Lung (tissue), 17 donors: ENCODE measurements at places on chromosomes 6 and 20. TPM values are rescaled to one million over a fixed set of nuclear protein-coding genes. Genes with fewer than 3 reads are reported as not detected.

PDE7B gene
- polyA plus RNA-seq = 0.63 TPM

DNA sequence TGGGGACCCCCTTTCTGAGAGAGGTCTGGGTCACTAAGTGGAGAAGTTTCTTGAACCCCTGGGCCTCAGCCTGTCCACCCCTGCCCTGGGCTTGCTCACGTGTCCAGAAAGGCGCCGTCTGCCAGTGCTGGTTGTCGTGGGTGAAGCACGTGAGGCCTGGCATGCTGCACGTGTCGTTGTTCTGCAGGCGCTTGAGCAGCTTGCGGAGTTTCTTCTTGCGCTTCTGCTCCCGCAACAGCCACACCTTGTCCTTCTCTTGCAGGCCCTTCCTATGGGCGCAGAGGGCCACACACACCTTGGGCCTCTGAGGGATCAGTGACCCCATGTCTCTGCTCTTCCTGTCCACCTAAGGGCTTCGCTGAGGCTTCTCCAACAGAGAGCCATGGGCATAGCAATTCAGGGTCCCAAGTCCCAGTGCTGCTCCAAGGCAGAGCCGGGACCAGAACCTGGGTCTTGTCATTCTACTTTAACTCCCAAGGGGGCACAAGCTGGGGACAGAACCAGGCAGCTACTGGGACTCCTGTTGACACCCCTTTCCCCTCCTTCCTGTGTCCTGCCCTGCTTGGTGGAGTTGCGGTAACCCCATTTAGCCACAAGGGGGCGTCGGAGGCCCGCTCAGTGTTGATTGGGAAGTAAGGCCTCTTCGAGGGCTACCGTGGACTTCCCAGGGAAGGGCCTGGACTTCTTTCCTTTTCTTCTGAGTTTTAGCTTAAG lies 121.8 kb downstream of the SULF2 start:
- peak; percentile 83 for DNase-seq

- no peak for DNase-seq
These were observed 303.9 kb downstream of the GMDS start for GRCh38 chr6:1941534-1941933.

DNA sequence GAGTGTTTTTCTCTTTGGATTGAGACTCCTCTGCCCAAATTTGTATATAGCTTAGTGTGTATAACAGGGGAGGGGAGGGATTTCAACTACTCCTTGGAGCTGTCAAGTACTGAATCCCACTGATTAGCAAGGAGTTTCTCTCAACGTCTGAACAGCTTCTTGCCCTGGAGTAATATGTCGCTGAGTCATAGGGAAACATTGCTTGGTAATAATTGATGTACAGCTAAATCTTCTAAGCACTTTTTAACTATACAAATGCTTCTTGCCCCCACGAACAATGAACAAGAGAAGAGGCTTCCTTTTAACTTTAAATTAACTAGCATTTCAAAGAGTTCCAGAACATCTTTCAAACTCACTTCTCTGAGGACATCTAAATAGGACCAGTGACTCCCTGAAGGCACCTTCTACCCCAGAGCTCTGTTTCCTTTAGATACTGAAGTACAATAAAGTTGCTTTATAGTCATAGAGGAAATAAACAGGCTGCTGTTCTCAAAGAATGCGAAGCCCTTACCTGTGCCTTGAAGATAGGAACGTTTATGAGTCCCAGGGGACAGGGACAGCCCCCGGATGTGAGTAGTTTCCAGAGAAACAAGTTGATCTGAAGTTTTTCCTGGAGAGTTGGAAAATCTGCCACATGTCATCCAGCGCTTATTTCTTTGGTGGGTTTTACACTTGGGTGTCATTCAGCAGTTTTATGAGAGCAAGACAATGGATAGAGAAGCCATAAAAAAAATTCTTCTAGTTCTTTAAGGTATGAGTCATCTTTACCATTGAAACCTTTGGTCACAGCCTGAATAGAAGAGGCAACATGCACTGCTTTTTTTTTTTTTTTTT lies 462.5 kb upstream of the BTBD3 start:
- no peak for DNase-seq

DNA sequence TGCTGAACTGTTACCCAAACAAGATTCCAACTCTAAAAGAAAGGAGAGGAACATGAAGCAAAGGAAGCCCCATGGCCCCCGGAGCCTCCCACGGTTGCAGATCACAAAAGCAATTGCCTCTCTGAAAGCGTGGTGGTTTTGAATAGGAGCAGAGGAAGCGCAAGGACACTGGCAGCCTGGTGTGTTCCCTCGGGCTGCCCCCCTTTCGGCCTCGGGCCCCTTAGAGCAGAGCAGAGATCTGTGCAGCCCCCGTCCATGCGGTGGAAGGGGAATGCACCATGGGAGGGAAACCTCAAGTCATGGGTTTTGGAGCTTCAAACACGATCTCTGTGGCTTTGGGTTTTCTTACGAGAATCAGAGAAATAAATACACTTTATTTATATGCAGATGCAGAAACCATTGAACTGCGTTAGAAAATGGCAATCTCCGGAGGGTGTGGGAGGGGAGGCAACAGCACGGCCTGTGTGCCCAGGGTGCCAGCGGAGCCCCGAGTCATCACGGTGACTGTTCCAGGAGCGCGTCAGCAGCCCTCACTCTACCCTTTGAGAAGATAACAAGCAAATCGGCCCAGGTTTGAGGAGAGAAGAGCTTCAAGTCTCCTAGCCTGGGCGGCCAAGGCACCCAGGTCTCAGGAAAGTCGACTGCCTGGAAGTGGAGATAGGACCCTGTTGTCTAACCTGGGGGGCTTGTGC lies 20.5 kb downstream of the FOXF2 start:
- no peak for DNase-seq
